ENCODE measurements at places on chromosomes 5 and 9.

DNA sequence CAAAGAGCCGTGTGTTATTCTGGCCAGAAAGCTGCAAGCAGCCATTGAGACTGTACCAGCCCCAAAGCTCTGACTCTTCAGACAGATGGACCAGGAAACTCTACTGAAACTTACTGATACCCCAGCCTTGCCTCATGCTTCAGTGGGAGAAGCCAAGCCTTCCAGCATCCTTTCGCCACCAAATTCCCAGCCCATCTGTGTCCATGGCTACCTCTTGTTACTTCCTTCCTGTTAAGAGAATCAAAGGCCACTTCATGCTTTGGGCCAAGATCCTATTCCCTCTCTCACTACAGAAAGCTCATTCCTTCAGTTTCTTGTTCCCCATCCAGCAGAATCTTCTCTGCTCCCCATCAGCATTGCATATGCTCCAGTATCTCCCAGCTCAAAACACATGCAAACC is 46.9 kb upstream of the FREM1 start:
- DNase-seq = no peak

DNA sequence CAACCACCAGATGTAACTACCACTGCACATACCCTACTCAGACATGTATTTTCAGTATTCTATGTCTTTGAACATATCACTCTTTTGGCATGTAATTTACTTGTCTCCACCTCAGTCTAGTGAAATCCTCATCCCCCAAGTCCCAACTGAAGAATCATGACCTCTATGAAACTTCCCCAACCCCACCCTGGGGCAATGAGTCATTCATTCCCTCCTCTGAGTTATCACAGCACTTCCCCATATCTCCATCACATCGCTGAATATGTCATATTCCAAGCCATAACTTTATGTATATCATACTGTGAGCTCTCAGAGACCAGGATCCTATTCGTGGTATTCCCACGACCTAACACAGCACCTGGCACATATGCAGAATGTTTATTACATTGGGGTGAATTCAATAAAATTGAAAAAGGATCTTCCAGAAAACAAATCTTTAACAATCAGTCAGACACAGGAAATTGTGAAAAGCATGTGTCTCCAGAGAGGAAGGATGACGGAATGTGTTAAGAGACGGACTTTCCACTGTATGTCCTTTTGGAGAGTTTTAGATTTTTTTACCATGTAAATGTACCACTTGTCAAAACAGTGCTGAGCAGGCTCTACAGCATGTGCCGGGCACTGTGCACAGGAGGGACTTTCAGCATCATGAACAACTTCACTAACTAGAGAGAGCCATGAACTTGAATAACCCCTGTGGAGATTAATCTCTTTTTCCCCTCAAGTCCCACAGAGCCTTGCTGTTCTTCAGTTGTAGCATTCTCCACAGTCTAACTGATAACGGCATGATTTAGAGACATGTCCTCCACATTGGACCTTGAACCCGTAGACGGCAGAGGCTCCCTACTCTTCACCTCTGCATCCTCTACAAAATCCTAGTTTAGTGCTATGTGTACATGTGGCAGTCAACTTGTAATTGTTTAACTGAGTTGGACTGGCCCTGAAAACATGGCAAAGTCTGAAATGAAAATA is 213.5 kb downstream of the GLIS3 start:
- DNase-seq = no peak

DNA sequence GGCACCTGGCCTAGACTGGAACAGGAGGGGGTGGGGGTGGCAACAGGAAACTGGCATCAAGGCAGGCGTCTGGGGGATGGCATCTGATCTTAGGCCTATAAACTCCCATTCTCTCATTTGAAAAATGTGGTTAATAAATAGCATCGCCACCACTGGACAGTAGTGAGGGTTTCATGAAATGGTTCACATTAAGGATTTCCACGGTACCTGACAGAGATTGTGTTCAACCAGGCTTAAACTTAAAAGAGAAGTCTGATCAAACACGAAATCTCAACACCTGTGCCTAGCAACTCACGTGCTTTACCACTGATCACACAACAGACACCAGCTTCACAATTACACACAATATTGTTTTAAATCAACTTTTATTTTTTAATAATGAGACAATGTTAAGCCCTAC is 3.0 kb downstream of the DENND1A start:
- no peak for DNase-seq

GRCh38 chr5:71533142-71533541 is 54.0 kb upstream of the MCCC2 start:
- DNase-seq = peak; percentile 8

DNA sequence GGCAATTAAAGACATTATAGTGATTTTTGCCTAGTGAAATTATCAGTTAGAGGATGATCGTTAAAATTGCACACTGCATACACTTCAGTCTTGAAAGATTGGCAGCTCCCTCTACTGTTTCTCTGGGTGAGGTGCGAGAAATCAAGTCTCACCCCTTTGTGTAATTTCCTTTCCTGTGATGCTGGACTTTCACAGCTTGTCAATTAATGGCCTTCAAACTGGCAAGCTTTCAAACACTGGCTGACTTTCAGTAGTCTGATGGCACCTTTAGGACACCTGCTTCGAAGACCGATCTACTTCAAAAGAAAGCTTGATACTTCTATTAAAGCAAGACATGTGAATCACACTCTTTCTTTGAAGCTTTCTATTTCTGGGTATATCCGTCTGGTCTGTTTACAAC is 706.7 kb upstream of the PTPRD start:
- DNase-seq = no peak

GRCh38 chr5:123960526-123960925 is 448.5 kb downstream of the CSNK1G3 start:
- no peak for DNase-seq

- DNase-seq = no peak
Observed at GRCh38 chr9:130185017-130185416, 12.8 kb downstream of the NCS1 start.

Measured in GM04503 (cell line).